ENCODE measurements at places on chromosomes 5 and 9. TPM values are rescaled to one million over a fixed set of nuclear protein-coding genes. Genes with fewer than 3 reads are reported as not detected.

HTR1A gene
- not detected for total RNA-seq

SECISBP2 gene
- 119 TPM for total RNA-seq

TTLL11 gene
- 3.3 TPM for total RNA-seq

PCSK1 gene
- not detected for total RNA-seq

CCNO gene
- not detected for total RNA-seq

All from naive thymus-derived CD4-positive, alpha-beta T cell (primary cell).